COR-L47 (cell line): ENCODE measurements at places on chromosomes 5 and 9.

- DNase-seq, result no peak
These were observed 294.6 kb downstream of the ZNF608 start for GRCh38 chr5:124451721-124452383.

GRCh38 chr5:1399737-1400136 lies 45.5 kb downstream of the SLC6A3 start:
- no peak for DNase-seq

DNA sequence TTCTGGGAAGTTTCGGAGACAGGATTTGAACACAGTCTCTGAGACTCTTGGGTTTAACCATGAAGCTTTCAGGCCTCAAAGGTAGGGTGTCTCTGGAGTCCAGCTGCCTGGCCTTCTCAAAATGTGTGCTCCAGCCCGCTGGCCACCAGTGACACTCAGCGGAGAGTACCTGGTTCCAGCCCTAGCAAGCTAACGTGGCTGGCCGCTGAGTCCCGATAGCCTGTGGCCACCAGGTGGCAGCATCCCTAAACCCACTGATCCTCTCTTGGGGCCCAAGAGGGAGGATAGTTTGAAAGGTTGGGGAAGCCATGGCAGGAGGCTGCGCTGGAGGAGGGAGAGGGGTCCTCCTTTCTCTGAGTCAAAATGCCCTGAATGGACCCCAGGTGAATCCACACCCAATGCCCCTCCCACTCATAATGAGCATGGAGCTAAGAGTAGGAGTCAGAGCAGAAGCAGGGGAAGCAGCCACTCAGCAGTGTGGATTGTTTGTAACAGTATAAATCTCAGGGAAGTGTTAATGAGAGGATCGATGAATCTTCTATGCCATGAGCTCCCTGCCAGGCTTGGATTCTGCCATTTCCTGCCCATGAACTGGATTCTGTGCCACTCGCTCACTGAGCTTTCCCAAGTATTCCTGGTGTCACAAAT lies 5.4 kb upstream of the TIFAB start:
- peak; percentile 58 for DNase-seq

DNA sequence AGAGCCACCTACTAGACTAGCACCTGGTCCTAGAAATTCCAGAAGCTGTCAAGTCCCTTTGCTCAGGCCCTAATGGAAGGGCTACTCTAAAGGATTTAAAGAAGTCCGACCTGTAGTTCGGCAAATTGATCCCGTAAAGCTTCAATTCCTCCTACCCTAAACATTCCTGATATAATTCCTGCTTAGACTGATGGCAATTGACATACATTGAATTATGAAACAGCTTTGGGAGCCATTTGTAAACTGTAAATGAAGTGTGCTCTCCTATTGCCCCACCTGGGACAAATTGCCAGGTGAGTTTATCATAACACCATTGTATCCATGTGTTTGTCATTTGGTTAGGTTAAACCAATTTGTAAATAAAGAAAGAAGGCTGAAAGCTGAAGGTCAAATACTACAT lies 104.4 kb downstream of the EGFLAM start:
- no peak for DNase-seq

- no peak for DNase-seq
These were observed 15.9 kb upstream of the SEMA4D start for GRCh38 chr9:89513837-89514236.

DNA sequence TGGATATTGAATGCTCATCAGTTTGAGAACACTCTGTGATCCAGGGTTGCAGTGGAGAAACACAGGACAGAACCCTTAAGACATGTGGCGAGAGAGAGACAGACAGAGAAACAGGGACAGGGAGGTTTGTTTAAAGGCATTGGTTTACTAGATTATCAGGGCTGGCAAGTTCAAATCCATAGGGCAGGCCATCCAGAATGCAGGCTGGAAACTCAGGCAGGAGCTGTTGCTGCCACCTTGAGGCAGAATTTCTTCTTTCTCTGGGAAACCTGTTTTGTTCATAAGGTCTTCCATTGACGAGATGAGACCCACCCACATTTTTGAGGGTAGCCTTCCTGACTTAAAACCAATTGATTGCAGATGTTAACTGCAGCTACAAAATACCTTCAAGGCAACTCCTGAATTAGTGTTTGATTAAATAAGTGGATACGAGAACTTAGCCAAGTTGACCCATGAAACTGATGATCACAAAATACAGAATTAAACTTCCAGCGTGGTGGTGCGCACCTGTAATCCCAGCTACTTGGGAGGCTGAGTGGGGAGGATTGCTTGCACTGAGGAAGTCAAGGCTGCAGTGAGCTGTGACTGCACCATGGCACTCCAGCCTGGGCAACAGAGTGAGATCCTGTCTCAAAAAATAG lies 55.9 kb downstream of the NSUN2 start:
- DNase-seq, result peak; percentile 50

- DNase-seq, result no peak
These were observed 244.9 kb upstream of the KLF4 start for GRCh38 chr9:107734256-107735013.

GRCh38 chr9:36897478-36897877 lies 136.6 kb downstream of the PAX5 start:
- no peak for DNase-seq

GRCh38 chr9:9912459-9912858 lies 700.3 kb downstream of the PTPRD start:
- peak; percentile 52 for DNase-seq

DNA sequence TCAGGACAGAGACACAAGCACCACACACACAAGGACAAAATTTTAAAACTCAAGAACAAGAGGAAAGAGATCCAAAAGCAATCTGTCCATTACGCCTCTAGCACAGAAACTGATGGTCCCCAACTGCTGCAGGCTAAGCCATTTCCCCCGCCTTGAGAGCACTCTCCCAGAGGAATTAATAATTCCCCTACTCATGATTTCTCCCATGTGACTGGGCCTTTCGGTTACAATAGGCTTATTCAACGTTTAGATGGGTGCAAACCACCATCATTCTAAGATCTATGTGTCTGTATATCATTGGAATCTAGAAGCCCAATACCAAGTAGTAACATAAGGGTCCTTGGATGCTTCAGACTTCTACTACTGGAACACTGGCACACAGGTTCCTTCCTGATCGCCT lies 18.8 kb downstream of the BRD8 start:
- no peak for DNase-seq

- DNase-seq, result no peak
These were observed 10.5 kb upstream of the IRX2 start for GRCh38 chr5:2761921-2762488.

DNA sequence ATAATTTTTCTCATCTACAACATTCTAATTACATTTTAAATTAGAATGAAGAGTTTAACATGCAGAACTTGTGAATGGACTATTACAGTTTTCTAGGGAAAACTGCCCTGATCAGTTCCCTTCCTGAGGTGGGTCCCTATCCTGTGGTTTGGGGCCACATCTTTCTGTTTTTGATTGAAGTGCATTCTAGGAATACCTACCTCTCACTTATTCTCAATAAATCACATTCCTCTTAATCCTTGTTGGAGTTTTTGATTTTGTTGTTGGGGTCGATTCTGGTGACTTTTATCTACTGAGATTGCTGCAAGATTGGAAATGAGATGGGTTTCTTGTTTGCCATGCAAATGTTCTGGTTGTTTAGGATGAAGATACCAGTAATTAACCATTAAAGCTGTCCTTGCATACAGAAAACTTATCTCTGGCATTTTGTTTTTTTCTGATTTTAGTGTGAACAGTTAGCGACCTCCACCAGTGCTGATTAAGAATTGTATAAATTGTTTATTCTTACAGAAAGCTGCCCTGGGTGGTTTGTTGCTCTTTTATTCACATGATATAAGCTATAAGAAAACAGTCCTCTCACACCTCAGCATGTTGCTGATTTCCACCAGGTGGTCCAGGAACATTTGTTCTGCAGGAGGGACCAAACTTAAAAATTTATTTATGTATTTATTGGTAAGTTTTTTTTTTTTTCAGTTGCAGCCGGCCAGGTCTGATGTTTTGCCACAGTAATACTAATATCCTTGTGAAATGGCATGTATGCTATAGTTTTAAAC lies 269.9 kb downstream of the FANCC start:
- DNase-seq, result no peak

GRCh38 chr5:44506561-44506960 lies 117.3 kb upstream of the FGF10 start:
- no peak for DNase-seq

- DNase-seq, result no peak
These were observed 215.3 kb downstream of the MEF2C start for GRCh38 chr5:88667496-88668201.

DNA sequence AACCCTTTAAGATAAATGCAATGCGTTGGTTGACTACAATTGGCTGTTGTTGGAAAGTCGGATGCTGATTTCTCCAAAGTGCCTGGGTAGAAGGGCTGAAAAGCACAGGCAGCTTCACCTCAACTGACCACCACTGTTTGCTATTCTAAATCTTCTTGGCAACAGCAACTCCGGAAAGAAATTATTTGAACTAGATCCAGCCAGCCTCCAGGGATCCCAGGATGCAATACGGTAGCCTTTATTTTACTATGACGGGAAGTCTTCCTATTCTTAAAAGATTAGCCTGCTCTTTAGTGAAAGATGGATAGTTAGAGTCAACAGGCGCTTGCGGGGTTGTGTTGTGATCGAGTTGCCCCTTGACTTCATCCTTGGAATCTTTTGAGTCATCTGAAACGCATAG lies 78.6 kb upstream of the KLF9 start:
- no peak for DNase-seq

GRCh38 chr9:125433461-125434011 lies 171.9 kb downstream of the GAPVD1 start:
- no peak for DNase-seq

DNA sequence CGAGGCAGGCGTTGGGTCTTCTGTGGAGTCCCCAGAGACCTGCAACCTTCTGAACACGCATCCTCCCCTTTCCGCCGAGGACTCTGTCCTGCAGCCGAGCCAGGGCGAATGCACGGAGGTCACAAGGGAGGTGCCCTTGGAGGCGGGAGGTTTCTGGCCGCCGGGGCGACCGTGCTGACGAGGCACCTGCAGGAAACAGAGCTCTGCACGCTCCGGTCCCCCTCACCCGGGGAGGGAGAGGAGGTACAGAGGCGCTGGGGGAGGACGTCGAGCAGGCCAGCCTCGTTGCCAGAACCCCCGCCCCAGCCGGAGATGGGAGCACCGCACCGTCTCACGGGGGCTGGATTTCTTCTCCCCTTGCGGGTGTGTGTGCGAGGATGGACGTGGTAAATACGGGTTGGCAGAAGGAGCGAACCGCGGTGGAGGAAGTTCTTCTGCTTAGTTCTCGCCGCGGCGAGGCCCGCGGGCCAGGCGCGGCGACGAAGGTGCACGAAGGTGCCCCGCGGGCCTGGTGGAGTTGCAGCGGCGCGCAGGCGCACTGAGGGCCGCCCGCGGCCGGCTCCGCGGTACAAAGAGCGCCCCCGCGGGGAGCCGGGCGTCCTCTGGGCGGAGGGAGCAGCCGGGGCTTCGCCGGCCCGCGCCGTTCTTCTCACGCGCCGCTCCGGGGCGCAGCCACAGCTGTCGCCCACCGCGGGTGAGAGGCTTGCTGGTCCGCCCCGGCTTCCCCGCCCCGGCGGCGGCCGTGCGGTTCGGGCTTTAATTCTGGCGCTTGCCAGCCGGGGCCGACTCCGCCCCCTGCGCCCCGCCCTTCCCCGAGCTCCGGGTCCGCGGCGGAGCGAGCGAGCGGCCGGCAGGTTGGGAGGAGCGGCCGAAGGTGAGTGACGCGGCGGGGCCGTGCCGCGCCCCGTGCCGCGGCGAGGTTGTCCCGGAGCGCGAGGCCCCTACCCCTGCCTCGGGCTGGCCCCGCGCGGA lies 289.5 kb downstream of the DOCK8 start:
- no peak for DNase-seq

DNA sequence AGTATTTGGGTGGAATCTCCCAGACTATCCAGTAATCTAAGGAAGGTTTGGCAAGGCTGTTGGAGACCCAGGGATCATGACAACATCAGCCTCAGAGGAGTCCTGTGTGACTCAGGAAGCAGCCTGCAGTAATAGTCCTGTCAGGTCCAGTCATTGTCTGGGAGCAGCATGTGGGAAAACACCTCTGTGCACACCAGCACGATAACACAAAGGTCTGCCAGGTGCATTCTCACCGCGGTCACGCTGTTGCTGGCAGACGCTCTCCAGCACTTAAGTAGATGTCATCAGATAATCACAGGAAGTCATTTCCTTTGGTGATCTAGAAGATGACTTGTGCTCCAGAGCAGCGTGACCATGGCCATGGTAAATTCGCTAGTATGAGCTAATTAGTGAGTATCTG lies 99.2 kb upstream of the IQGAP2 start:
- peak; percentile 72 for DNase-seq

DNA sequence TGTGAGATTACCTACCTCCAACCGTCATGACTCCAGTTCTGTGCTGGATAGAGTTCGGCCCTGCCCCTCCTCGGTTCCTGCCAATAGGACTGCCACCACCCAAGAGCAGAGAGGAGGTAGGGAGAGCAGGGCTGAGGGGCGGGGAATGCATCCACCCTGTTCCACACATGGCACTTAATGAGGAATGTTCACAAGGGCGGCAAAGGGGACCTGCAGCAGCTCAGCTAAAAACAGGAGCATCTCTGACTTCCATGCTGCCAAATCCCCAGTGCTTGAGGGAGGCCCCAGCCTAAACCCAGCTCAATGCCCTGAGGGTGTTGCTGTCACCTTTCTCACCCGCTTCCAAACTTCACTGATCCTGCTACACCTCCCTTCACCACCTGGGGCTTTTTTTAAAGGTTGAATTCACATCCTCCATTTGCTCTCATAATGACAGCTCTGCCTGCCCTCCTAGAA lies 7.8 kb upstream of the DELE1 start:
- DNase-seq, result no peak

DNA sequence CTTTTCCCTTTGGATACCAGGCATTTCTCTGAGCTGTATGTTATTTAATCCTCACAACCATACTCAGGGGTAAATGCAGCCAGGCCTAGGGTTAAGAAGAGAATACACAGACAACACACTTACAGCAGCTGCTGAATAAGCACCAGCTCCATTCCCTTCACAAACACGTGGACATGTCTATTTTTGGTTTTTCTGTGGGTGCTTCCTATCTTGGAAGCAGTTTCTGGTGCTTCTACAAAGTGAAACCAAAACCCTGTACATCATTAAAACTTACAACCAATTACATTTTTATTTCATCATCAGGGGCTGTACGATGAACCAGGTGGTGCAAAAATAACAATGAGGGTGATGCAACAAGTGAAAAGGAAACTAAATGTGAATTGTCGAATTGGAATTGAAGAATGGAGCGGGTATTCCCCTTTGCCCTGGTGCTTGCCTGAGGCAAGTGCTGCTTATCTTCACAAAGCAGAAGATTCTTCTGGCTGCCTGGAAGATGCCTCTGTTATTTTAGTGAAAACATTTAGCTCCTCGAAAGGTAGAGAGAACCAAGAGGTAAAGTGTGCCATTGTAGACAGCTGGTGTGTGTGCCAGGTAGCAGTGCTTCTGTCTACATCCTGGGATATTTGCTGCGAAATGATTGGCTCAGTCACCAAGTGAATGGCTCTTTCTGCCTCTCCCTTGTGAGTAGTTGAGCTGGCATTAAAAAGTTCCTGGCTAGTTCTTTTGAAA lies 18.6 kb upstream of the IFNB1 start:
- DNase-seq, result no peak

DNA sequence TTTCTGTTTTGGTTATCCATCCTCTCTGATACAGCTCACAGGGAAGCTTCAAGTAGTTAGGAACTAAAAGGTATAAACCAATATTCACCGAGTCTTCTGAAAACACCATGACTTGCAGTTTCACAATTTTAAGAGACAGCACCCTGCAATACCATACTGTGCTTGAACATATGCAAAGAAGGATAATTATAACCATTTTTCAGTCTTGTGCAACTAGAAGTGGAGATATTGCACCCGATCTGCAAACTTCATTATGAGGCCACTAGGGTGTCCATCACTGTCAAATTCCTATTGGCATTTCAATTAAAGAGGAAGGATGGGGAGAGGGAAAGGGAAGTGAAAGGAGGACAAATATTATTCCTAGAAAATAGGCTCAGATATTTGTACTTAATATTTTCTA lies 32.4 kb upstream of the CEP120 start:
- DNase-seq, result no peak
